CD4-positive, alpha-beta T cell (primary cell): ENCODE measurements at places on chromosomes 6 and 20.

GRCh38 chr6:136226674-136227377 lies 23.3 kb downstream of the MTFR2 start:
- no peak for DNase-seq

GRCh38 chr6:159700970-159701369 lies 7.9 kb upstream of the SOD2 start:
- DNase-seq = no peak

DNA sequence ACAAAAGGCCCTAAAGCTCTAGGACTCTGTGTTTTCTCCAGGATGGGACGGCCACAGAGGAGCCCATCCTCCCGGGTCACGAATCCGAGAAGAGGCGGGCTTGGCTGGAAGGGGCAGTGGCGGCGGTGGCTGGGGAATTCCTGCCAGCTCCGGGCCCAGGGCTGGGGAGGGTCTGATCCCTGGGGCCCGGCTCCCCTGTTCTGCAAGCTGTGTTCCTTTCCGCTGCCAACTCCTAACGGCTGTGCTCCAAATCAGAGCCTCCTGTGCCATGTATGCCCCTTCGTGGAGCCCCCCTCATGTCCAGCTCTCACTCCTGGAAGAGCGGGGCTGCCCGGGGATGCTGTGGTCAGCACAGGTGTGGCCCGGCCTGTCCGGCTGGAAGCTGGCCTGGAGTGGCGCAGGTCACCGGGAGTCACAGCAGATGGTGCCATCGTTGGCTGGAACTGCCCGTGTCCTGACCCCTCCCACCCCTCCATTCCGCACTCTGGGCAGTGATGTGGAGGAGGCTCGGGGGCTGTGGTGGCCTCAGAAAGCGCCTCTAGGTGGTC lies 88.2 kb upstream of the MPC1 start:
- no peak for DNase-seq

DNA sequence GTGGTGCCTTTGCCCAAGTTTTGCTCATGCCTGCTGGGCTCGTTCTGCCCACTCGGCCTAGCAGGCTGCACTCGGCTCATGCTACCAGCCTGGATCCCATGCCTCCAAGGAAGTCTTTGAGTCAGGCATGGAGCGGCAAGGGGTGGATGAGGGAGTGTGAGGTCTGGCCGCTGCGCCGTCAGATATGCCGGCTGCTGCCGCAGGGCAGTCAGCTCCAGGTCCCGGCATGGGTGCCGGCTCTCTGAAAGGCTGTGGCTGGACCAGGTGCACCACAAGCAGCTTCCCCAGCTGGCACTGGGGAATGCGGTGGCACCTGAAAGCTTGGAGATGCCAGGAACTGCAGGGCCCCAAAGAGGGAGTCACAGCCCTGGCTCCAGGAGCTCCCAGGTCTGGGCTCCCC lies 75.5 kb downstream of the GPR63 start:
- no peak for DNase-seq

DNA sequence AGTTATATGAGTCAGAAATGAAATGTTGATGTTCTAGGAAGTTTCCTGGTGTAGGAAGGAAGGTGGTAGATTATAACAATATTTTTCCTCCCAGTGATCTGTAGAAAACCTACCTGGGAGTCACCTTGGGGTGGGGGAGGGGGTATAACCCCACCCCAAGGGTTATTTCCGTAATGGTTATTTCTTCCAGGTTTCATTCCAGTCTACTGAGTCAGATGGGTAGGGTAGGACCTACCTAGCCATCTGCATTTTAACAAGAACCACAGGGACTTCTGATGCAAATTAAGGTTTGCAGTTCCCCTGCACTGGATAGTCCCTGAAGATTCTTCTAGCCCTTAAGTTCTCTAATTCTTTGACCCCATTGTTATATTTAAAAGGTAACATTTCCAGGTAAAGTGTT lies 88.9 kb downstream of the ARMC2 start:
- DNase-seq = no peak

DNA sequence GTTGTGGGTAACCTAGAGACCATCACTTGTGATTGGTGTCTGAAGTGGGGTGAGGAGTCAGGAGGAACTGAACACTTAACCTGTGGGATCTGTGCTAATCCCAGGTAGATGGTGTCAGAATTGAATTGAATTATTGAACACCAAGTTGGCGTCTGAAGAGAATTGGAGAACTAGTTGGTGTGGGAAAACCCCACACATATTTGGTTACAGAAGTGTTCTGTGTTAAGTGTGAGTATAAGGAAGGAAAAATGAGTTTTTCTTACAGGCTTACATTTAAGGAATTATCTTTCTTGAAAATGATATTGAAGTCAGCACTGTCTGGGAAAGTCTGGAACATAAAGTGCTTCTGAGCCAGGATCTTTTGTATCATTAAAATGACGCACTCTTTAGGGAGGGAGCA lies 182.9 kb upstream of the ECI2 start:
- DNase-seq = no peak

DNA sequence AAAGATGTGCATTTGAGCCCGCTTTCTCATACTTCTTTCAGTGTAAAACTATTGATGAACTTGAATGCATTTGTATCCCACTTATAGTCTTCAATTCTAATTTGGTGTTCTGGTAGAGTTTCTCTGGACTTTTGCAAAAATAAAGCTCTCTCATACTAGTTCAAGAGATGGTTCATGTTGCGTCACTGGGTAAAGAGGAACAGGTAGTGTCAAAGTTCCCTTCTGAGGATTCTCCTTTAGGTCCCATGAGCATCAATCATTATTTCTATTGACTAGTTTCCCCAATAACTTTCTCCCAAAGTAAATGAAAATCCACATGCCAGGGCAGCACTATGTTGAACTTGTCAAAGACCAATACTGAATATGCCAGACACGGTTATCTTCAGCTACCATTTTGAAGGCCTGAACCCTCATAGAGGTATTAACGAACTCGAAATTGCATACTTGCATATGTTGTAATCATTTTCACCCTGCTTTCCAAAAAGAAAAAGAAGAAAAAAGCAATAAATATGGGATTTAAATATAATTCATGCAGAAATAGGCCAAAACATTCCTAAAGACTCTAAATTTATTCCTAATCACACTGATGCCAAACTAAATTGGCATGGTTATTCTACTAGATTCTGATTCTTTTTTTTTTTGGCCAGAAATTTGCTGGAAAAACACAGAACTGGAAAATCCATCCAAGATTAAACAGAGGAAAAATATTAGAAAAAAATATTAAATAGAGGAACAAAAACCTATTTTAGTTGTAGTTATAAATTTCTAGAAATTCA lies 84.5 kb downstream of the SGK1 start:
- no peak for DNase-seq

- DNase-seq = no peak
Observed at GRCh38 chr20:5674176-5674660, 76.0 kb upstream of the SHLD1 start.

GRCh38 chr20:31430568-31431115 lies 9.8 kb upstream of the DEFB123 start:
- DNase-seq = no peak

DNA sequence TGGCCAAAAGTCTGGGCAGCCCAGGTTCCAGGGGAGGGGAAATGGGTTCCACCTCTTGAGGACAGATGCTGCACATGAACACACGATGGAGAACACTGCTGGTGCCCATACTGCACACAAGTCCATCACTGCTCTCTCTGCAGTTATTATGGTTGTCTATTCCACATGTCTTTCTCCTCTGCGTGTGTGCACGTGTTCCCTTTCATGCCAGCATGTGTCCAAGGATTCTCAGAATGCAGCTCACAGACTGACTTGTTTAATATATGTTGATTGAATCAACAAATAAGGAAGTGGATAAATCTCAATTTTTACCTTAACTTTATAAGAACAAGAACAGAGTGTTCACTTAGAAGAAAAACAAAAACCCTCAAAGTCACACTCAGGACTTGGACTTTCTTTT lies 158.9 kb downstream of the FNDC1 start:
- DNase-seq = no peak

DNA sequence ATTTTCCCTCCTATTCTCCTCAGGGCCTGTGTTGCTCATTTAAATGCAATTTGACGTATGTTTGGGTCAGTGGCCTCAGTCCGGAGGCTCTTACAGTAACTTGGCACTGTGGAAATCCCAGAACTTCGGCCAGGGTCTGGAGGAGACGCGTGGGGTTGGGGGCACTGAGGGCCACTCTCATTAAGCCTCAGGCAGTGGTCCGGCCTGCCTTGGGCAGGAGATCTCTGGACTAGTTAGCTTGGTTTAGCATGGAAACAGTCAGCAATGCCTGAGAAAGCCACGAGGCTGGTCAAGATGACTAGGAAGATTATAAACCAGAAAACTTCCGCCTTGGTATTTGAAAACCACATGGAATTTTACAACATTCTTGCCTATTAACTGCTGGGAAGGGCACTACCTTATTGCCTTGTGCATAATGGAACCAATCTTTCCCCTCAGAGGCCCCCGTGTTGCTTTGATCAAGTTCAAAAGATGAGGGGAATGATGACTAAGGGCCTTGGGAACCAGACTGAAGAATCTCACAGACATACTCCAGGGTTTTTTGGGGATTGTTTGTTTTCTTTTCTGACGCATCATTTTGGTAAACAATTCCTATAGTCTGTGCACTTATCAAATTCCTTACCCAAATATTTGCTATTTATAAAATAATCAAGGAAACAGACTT lies 206.0 kb upstream of the PREP start:
- DNase-seq = no peak
